NCI-H187 treated with DMSO at 0.1 percent for 48 hours (cell line): ENCODE measurements at places on chromosomes 12 and 14.
A peak's percentile ranks its signal among the peaks of the same experiment; 100 is the strongest.

- peak; percentile 23 for DNase-seq
Measured at GRCh38 chr14:33696165-33696564, 254.7 kb downstream of the EGLN3 start.

GRCh38 chr12:67792185-67792584 lies 143.6 kb downstream of the DYRK2 start:
- no peak for DNase-seq

- DNase-seq = no peak
Measured at GRCh38 chr14:76654573-76655108, 106.6 kb upstream of the VASH1 start.

GRCh38 chr12:118190266-118190665 lies 54.3 kb downstream of the PEBP1 start:
- DNase-seq = no peak

DNA sequence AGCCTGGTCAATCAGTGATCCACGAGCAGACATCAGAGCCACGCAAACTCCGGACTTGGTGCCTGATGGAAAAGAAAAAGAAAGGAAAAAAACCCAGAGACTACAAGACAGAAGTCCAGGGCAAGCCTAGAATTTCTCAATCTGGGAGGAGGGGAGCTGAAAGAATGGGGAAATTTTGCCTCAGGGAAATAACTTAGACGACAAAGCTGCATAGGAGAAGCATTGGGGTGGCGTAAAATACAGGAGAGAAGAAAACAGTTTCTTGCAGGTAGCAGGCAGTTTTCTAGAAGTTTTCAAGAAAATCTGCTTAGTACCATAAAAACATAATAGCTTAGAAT lies 2.6 kb upstream of the SLC11A2 start:
- no peak for DNase-seq

DNA sequence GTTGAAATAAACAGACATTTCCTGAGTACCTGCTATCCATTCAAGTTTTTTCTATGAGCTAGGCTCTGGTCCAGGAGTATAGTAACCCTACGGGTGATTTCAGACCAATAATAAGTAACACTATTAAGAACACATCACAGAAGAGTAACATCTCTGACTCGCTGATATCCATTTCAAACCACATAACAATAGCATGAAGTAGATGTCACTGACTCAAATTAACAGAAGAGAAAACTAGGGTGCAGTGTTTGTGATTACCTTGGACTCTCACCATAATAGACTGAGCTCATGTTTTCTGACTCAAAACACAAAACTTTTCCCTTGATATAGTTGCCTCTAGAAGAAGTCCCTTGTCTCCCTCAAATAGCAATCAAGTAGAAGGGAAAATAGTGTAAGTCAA lies 423.0 kb downstream of the DIO2 start:
- DNase-seq = no peak

GRCh38 chr14:73780391-73780790 lies 66.2 kb upstream of the PNMA1 start:
- no peak for DNase-seq

DNA sequence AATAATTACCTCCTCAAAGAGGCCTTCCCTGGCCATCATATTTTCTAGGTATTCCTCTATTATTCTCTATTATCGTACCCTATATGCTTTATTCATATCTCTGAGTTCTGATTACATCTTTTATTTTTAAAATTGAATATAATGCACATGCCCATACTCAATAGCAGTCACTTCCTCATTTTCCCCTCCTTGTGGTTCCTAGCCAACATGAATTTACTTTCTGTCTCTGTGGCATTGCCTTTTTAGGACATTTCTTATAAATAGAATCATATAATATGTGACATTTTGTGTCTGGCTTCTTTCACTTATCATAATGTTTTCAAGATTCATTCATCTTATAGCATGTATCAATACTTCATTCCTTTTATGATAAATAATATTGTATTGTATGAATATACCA lies 74.4 kb upstream of the TRHDE start:
- no peak for DNase-seq

DNA sequence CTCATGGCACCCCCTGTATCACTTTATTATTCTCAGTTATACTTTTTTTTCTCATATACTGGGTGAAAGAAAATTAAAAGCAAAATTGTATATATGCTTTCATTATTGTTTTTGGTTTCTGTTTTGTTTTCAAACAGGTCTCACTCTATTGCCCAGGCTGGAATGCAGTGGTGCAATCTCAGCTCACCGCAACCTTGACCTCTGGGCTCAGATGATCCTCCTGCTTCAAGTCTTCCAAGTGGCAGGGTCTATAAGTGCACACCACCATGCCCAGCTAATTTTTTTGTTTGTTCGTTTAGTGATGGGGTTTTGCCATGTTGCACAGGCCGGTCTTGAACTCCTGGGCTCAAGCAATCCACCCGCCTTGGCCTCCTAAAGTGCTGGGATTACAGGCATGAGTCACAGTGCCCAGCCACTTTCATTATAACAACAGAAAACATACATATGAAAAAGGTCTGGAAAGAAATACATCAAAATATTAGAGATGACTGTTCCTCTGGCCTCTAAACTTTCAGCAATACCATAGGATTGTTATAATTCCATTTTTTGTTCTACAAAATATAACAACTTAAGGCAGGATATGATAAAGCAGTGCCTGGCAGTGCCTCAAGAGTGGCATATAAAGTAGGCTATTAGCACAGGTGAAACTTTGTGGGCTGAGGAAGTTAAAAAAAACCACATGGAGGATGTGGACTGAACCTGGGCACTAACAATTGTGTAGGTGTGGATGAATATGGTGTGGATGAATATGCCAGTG lies 5.8 kb upstream of the NTN4 start:
- DNase-seq = no peak

DNA sequence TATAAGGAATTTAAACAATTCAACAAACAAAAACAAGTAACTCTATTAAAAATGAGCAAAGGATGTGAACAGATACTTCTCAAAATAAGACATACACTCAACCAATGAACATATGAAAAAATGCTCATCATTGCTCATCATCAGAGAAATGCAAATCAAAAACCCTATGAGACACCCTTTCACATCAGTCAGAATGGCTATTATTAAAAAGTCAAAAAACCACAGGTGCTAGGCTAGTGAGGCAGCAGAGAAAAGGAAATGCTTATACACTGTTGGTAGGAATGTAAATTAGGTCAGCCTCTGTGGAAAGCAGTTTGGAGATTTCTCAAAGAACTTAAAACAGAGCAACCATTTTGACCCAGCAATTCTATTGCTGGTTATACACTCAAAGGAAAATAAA lies 52.0 kb downstream of the NAV3 start:
- DNase-seq = no peak

GRCh38 chr14:93960108-93960475 lies 16.3 kb downstream of the ASB2 start:
- DNase-seq = no peak

- no peak for DNase-seq
Measured at GRCh38 chr12:65199604-65200003, 30.2 kb downstream of the LEMD3 start.

DNA sequence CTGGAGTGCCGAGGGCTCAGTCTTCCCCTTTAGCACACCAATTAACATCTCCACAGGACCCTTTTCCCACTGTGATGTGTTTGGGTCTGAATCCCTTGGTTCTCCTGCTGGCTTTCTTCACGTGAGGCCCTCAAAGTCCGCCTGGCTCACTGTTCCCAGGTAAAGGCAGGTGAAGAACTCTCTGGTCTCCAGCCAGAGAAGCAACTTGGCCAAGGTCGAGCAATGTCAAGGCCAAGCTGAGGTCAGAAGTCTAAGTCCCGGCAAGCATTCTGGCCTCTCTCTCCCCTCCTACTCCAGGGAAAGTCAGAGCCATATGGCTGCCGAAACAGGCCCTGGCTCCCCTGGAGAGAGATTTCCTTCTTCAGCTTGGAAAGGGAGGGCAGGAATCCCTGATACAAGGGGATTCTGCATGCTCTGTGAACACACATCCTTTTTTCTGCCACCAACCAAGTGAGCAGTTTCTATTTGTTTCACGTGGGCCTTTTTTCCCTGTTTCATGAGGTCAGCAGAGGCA lies 61.4 kb upstream of the ESRRB start:
- DNase-seq = no peak

DNA sequence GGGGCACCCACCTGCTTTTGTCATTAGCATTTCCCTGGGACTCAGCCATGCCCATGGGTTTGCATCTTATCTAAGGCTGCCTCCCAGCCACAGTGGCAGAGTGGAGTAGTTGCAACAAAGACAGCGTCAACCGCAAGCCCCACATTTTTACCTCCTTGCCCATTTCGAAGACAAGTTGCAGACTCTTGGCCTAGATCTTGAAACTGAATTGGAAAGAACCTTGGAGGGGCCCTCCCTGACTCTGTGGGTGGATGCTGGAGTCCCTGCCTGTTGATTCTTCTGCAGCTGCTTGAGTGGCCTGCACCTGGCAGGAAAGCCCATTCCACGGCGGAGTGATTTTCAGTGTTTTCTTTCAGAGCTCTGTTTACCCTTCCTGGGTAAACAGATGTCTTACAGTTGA lies 309.0 kb downstream of the VRK1 start:
- no peak for DNase-seq
